Cardiac septum (tissue), 1 donor: ENCODE measurements at places on chromosomes 4 and X.

- no peak for DNase-seq
Observed at GRCh38 chr4:123996718-123997510, 600.3 kb downstream of the SPRY1 start.

DNA sequence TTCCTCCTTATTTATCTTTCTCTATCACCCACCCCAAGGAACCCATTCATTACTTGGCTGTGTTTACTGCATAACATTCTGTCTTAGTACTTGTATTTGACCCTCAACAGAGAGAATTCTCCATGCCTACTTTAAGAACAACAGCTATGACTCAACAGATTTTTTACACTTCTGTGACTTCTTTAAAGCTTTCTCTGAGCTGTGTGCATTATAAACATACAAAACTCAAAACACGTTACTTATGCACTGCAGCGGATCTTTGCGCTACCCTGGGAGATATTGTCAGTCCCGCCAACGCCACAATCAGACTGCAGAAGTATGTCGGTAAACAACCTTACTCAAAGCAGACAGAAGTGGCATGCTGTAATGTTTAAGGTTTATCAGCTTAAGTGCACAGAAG lies 35.1 kb downstream of the PRKX start:
- no peak for DNase-seq

DNA sequence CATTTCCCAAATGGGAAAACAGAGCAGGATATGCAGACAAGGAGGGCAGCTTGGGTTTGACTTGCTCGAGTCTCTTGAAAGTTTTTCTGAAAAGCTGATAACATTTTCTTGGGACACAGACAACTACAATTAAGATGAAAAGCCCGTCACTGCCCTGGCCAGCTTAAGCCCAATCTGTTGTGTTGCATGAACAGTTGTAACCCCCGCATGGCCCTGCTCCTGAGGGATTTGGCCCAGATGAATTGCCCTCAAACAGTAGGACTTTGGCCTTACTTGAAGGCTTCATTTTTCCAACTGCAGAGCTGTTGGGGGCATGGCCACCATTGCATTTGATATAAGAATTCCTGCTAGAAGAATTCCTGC lies 40.5 kb upstream of the MGST2 start:
- DNase-seq: no peak

GRCh38 chr4:97624204-97624603 lies 519.1 kb downstream of the STPG2 start:
- DNase-seq: no peak

DNA sequence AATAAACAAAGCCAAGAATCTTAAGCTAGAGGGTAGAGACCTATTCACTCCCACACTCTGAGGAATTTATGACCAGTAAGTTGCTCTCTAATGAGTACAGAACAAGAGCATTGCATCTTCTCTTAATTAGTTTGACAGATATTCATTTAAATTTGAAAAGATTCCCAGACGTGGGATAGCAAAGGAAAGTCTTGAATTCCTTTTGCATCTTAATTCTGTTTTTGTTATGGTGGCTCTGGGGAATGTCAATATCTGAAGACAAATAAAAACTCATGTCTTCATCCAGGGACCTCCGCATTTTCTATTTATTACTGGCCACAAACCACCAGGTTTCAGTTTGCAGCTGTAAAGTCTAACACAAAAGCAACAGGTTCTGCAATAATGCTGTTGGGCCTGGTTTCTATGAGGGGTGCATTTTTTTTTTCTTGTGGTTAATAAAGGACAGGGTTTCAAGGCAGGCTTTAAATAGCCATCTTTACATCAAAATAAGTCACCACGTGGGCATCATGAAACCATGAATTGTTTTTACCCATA lies 172.3 kb downstream of the SHROOM3 start:
- DNase-seq: no peak

- no peak for DNase-seq
Observed at GRCh38 chr4:118783887-118784286, 52.0 kb downstream of the SEC24D start.

DNA sequence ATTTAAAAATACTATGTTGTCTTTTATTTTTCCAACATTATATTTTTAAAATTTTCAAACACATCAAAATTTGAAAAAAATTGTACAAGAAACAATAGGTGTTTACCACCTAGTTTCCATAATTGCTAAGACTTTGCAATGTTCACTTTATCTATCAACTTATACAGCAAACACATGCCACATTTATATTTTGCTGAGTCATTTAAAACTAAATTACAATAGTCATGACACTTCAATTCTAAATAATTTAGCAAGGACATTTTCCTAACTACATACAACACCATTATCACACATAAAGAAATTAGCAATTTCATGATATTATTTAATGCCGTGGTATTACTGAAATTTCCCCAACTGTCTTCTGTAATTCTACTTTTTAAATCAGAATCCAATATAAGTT lies 600.4 kb upstream of the CPXCR1 start:
- no peak for DNase-seq

DNA sequence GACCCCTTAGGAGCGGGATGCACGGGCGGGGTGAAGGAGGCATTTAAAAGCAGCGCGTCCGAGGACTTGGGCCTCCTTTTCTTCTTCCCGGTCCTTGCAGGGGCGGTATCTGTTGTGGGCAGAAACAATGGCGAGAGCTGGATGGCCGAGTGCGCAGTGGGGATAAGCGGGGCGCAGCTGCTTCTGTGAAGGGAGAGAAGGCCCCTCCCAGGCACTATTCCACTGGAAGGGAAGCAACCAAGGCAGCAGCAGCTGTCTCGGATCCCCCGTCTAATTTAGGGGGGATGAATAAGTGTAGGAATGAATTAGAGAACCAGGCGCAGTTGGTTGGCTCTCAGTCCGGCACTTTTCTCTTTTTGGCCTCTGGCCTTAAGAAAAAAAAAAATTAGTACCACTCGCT lies 995 bp downstream of the SMARCA5 start:
- DNase-seq: no peak

- no peak for DNase-seq
Observed at GRCh38 chr4:41460641-41461040, 77.3 kb upstream of the LIMCH1 start.

DNA sequence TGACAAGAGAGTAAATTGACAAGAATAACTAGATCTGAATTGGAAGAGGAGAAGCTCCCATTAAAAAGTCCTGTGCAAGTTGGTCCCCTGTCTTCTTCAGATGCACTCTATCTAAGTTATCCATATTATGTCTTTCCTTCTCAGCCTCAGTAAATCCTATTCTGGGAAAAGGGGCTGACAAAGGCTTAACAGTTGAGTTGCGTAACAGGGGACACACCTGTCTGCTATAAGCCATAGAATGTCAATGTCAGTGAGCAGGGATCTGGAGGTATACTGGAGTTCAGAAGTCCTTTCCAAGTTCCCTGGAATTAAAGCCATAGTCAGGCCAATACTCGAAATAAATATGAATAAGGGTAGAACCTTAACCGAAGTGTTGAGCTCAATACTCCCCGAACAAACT lies 26.3 kb upstream of the TNIP3 start:
- DNase-seq: no peak

- no peak for DNase-seq
Observed at GRCh38 chr4:176478076-176478475, 158.3 kb downstream of the SPCS3 start.

GRCh38 chr4:160537681-160538080 lies 1434.8 kb downstream of the RAPGEF2 start:
- no peak for DNase-seq

DNA sequence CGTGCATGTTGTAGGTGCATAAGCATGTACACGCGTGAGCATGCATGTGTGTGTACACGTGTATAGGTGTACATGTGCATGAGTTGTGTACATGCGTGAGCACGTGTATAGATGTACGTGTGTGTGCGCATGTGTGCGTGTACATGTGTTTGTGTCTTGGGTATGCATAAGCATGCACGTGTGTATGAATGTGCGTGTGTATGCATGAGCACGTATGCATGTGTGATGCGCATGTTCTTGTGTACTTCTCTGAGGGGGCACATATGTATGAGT lies 9.0 kb downstream of the NAT8L start:
- peak; percentile 47 for DNase-seq

DNA sequence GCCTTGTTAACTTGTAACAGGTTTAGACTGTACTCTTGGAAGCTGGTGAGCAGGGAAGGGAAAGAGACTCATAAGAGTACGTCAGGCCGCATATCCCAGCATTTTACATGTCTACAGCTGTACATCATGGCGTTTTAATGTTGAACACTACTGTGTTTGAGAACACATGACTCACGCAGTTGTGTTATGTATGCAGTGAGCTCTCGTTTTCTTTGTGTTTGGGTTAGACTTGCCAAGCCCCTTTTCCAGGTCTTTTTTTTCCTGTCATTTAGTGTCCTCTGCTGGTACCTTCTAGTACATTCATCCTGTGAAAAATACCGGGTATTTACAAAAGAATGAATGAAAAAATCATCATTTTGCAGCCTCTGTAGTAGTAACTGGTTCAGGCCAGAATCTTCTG lies 35.3 kb downstream of the SMS start:
- no peak for DNase-seq

GRCh38 chr4:153620352-153620751 lies 63.7 kb upstream of the TLR2 start:
- no peak for DNase-seq

GRCh38 chr4:185005219-185005819 lies 13.0 kb upstream of the HELT start:
- peak; percentile 88 for DNase-seq

- no peak for DNase-seq
Observed at GRCh38 chrX:130628516-130628915, 226.7 kb downstream of the RBMX2 start.

GRCh38 chrX:146006637-146007036 lies 189.0 kb downstream of the SLITRK2 start:
- DNase-seq: no peak

DNA sequence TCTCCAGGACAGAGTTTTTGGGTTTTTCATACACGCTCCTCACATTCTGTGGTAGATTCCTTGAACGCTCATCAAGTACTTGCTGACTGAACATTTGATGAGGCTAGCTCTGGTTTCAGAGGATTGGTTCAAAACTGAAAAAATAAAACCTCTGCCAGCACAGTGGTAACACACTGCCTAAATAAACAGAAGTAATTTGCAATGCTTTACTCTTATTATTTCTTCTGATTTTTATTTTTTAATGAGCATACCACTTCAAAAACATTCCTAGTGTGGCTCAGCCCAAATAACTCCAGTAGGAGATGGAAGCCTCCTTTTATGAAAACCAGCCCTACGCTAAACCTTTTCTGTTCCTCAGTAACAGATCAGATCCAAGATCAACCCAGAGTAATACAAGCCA lies 72.0 kb upstream of the INTU start:
- no peak for DNase-seq

DNA sequence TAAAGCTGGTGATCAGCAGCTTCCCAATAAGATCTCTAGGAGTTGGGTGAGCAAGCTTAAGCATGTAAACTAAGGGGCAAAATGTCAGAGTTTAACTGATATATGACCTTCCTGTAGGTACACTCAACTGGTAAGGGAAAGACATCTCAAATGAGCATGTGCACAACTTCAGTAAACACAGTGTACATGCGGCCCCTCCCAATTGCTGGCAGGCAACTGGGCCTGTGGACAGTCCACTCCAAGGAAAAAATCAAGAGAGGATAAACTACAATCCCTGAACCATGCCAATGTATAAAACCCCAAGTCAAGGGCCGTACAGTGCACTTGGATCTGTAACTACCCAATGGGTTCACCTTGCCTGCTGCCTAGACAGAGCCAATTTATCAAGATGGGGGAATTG lies 4.9 kb upstream of the NAA11 start:
- DNase-seq: no peak

DNA sequence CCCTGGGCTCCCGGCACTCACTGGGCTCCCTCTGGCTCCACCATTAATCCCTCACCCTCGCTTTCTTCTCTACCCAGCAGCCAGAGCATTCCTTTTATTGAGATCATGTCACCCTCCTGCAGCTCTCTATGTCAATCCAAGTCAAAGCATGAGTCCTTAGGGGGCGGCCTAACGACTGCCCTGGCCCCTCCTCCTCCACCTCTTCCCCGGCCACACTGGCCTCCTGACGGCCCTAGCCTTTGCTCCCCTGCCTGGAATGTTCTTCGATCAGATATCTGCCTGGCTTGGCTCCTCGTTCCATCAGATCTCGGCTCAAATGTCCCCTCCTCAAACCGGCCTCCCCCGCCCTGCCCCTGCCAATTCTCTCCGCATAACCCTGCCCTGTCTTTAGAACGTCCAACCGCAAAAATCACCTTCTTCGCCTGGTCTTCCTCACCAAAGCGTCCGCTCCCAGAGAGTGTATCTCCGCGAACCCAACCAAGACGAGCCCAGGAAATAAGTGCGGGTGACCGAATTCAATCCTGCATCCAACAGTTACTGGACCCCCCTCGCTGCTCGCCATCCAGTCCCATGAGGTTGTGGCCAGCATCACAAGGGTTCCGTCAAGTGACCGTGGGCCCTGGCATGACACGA lies 722 bp upstream of the PNCK start:
- no peak for DNase-seq

- DNase-seq: no peak
Observed at GRCh38 chrX:65813245-65813644, 145.8 kb downstream of the MSN start.
